ENCODE measurements at places on chromosomes 5 and 9.

DNA sequence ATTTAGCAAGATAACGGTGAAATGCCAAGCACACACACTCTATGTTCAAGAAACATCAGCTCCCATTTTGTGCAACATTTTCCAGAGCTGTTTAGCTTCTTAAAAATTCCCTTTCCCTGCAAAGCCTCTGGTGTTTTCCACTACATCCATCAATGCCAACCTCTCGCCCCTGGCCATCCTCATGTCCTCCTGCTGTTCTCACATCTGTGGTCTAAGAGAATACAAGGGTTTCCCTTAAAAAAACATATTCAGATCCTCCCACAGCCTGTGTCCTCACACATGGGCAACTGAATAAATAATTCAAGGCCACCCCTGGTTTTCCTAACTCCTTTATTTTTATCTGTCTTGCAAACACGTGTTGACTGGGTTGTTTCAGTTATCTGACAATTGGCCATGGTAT, 70.3 kb downstream of the PAPPA start:
- no peak for DNase-seq

- DNase-seq = no peak
Measured at GRCh38 chr9:90841615-90842014, 40.0 kb downstream of the SYK start.

DNA sequence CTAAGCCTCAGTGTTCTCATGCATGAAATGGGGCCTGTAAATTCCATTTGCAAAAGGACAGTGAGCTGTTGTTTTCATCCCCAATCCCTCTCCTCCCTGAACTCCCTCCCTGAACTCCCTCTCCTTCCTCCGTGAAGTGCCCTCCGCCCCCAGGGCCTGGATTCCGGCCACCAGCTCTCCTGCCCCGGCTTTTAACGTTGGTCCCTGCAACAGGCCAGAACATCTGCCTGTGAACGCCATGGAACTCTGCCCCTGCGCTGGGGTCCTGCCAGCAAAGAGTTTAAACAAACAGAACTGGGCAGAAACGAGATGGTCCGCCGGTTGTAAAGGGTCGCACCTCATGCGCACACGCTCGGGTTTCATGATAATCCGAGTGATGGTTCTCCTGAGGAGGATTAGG, 62.4 kb downstream of the SMIM23 start:
- no peak for DNase-seq

DNA sequence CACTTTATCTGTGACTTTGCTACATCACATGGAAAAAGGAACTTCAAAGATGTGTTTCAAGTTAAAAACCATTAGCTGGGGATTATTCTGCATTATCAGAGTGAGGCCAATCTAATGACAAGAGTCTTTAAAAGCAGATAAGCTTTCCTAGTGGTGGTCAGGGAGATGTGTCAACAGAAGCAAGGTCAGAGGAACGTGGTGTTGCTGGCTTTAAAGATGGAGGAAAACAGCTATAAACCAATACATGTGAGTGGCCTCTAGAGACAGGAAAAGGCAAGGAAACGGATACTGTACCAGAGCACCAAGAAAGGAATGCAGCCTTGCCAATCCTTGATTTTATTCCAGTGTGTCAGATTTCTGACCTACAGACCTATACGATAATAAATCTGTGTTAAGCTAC, 204.2 kb downstream of the TAF11L14 start:
- no peak for DNase-seq

- no peak for DNase-seq
Measured at GRCh38 chr5:32837211-32837610, 126.1 kb downstream of the NPR3 start.
